CD4-positive, alpha-beta memory T cell (primary cell): ENCODE measurements at places on chromosomes 12 and 14.

DNA sequence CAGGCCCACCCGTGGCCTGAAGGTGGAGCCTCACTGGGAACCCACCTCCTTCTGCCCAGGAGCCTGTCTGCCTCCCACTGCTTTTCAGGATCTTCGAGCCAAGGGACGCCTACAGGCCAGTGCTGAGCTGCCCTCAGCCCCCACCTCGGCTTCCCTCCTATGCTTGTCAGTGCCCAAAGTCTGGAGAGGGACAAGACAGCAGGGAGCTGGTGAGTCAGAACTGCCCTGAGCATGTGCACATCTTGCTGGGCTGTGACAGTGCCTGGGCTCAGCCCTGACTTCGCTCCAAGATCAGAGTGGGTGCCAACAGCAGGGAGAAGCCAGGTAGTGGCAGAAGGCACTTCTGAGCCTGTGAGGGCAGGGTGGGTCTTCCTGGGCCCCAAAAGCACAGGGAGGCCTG is 286.8 kb downstream of the AEBP2 start:
- H3K4me1 ChIP-seq, result no peaks in the 10 kb centered on the region
- H3K27me3 ChIP-seq, result no peaks in the 10 kb centered on the region
- no peak for DNase-seq
- no peak overlapping the region for H3K4me3 ChIP-seq
- H3K36me3 ChIP-seq, result no peaks in the 10 kb centered on the region
- H3K27ac ChIP-seq, result no peak overlapping the region

- DNase-seq, result peak; percentile 13
- H3K4me1 ChIP-seq, result peaks cover 13% of the 10 kb centered on the region
- H3K27me3 ChIP-seq, result no peaks in the 10 kb centered on the region
- peak overlapping the region; percentile 23 for H3K4me3 ChIP-seq
- no peak overlapping the region for H3K27ac ChIP-seq
Measured at GRCh38 chr12:26298785-26299621, 103.6 kb downstream of the SSPN start.

- H3K27me3 ChIP-seq, result no peaks in the 10 kb centered on the region
- DNase-seq, result no peak
- no peak overlapping the region for H3K27ac ChIP-seq
- H3K36me3 ChIP-seq, result no peaks in the 10 kb centered on the region
Measured at GRCh38 chr14:65784574-65784973, 372.0 kb downstream of the FUT8 start.

DNA sequence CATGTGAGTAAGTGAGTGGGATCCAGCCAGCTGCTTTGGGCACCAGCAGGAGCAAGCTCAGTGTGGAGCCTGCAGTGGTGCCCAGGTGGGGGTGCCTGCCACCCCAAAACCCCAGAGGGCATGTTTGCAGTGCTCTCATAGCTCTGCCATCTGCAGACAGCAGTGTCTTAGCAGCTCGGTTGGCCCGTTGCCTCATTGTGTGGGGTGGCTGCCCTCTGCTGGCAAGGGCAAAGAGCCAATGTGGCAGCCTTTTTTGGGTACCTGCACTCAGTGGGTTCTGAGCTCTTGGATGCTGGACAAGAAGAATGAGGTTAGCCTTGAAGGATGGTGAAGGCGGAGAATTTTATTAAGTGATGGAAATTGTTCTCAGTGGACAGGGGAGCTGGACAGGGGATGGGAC is 52.3 kb downstream of the NEUROD4 start:
- no peak overlapping the region for H3K27ac ChIP-seq
- H3K27me3 ChIP-seq, result peaks cover 1% of the 10 kb centered on the region
- no peaks in the 10 kb centered on the region for H3K4me1 ChIP-seq

DNA sequence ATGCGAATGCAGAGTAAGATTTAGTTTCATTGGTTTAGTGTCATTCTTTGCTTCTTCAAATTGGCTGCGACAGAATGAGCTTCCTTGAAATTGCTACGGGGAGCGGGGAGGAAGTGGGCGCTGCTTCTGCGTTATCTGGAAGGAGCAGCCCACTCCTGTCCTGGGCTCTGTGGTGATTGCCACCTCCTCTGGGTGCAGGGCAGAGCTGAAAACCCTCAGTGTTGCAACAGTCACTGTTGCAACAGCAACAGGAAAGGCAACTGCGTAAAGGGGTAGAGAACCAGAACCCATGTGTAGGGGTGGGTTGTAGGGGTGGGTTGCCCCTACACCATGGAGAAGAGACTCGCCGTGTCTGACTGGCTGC is 57.7 kb downstream of the MAX start:
- no peaks in the 10 kb centered on the region for H3K4me1 ChIP-seq
- peaks cover 27% of the 10 kb centered on the region for H3K36me3 ChIP-seq
- H3K27me3 ChIP-seq, result no peaks in the 10 kb centered on the region
- no peak for DNase-seq
- no peak overlapping the region for H3K27ac ChIP-seq

- H3K27ac ChIP-seq, result no peak overlapping the region
- H3K27me3 ChIP-seq, result no peaks in the 10 kb centered on the region
- no peaks in the 10 kb centered on the region for H3K36me3 ChIP-seq
- H3K4me1 ChIP-seq, result no peaks in the 10 kb centered on the region
- H3K4me3 ChIP-seq, result no peak overlapping the region
Measured at GRCh38 chr12:110059651-110060000, 11.3 kb upstream of the C12orf76 start.

GRCh38 chr12:84643993-84644392 is 268.6 kb downstream of the SLC6A15 start:
- H3K27ac ChIP-seq, result no peak overlapping the region
- no peak for DNase-seq
- no peaks in the 10 kb centered on the region for H3K4me1 ChIP-seq
- no peak overlapping the region for H3K4me3 ChIP-seq
- H3K27me3 ChIP-seq, result no peaks in the 10 kb centered on the region

GRCh38 chr14:81023095-81023710 is 67.8 kb downstream of the TSHR start:
- no peak overlapping the region for H3K27ac ChIP-seq
- no peaks in the 10 kb centered on the region for H3K27me3 ChIP-seq
- DNase-seq, result no peak
- H3K4me3 ChIP-seq, result no peak overlapping the region
- H3K36me3 ChIP-seq, result no peaks in the 10 kb centered on the region

DNA sequence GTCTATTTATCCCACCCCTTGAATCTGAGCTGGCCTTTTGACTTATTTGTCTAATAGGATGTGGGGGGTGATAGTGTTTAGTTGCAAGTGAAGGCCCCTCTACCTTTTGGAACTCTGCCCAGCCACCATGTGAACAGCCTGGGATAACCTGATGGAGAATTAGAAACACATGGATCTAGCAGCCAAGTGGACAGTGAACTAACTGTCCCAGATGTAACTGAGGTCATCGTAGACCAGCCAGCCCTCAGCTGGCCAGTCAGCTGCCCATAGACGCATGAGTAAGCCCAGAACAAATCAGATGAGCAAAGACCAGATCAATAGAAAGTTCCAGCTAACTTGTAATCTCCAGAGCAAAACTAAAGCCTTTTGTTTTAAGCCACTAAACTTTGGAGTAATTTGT is 19.0 kb downstream of the KLRB1 start:
- H3K27ac ChIP-seq, result no peak overlapping the region
- no peak for DNase-seq
- H3K4me1 ChIP-seq, result no peaks in the 10 kb centered on the region
- no peak overlapping the region for H3K4me3 ChIP-seq
- no peaks in the 10 kb centered on the region for H3K36me3 ChIP-seq

- H3K27ac ChIP-seq, result no peak overlapping the region
- no peaks in the 10 kb centered on the region for H3K36me3 ChIP-seq
- no peak for DNase-seq
- H3K4me3 ChIP-seq, result no peak overlapping the region
- no peaks in the 10 kb centered on the region for H3K4me1 ChIP-seq
Measured at GRCh38 chr12:40474630-40475029, 217.6 kb upstream of the CNTN1 start.

DNA sequence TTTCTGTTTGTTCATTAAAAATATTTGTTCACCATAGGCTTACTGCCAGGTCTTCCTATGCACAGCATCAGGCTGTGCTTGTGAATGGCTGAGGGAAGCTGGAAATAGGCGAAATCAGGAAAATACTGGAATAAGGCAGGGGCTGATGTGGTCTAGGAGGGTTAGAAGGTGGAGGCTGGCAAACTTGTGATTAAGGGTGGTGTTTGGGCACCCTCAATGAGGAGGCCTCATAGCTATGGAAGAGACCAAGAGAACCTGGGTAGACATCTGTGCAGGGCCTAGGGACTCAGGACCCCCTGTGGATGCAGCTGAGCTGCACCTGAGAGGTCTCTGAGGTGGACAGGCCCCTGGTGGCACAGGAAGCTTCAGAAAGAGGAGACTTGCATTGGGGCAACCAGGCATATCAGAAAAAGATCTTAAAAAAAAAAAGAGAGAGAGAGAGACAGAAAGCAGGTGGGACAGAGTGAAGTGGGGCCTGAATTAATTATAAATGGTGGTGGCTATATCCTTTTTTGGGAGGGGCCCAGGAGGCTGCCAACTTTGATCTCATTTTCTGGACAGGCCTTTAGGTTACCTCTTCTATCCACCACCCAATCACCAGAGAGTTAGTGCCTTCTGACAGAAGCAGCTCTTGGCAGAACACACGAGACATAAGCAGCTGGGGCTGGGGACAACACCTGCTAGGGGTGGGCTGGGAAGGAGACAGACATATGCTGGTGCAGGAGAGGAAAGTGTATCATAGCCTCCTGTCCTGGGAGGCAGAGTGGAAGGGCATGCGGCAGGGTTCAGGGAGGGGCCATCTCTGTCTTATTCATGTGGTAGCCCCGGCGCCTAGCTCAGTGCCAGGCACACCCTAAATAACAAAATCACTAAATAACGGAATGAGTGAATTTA is 46.7 kb upstream of the ATP23 start:
- peaks cover 63% of the 10 kb centered on the region for H3K4me1 ChIP-seq
- H3K4me3 ChIP-seq, result no peak overlapping the region
- H3K27ac ChIP-seq, result peak overlapping the region; percentile 82
- no peaks in the 10 kb centered on the region for H3K27me3 ChIP-seq

DNA sequence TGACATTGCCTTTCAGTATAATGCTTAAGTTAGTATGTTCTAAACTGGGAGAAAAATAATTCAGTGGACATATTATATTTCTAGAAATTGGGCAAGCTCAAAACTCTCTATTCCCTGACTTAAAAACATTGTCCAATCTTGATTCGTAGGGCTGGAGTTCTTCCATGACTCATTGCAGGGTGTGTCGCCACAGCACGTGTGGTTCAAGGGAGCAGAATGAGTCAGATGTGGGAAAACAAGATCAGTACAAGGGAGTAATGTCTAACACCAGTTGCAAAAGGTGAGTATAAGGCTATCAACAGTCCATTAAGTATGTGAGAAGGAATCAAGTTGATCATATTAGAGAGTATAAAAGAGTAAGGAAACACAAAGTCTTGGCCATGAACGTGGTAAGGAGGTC is 887.0 kb downstream of the TMTC2 start:
- no peak overlapping the region for H3K4me3 ChIP-seq
- H3K27me3 ChIP-seq, result no peaks in the 10 kb centered on the region
- no peak overlapping the region for H3K27ac ChIP-seq

DNA sequence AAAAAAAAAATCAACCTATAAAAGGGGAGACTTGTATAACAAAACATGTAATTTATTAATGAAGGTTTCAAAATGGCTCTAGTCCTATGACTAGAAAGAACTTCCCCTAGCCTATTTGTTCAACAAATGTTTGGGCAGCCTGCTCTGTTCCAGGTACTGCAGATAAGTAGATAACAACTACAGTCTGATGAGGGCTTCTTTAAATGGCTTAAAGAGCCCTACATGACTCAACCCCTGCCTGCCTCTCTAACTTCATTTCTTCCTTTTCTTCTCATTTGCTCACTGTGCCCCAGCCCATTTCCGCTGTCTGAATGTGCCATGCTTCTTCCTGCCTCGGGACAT is 21.5 kb downstream of the ALDH6A1 start:
- no peaks in the 10 kb centered on the region for H3K27me3 ChIP-seq
- no peak overlapping the region for H3K27ac ChIP-seq
- no peak overlapping the region for H3K4me3 ChIP-seq
- no peak for DNase-seq

GRCh38 chr14:70886421-70887206 is 20.6 kb upstream of the PCNX1 start:
- H3K27ac ChIP-seq, result peak overlapping the region; percentile 55
- H3K27me3 ChIP-seq, result no peaks in the 10 kb centered on the region
- peak; percentile 60 for DNase-seq
- no peaks in the 10 kb centered on the region for H3K36me3 ChIP-seq

DNA sequence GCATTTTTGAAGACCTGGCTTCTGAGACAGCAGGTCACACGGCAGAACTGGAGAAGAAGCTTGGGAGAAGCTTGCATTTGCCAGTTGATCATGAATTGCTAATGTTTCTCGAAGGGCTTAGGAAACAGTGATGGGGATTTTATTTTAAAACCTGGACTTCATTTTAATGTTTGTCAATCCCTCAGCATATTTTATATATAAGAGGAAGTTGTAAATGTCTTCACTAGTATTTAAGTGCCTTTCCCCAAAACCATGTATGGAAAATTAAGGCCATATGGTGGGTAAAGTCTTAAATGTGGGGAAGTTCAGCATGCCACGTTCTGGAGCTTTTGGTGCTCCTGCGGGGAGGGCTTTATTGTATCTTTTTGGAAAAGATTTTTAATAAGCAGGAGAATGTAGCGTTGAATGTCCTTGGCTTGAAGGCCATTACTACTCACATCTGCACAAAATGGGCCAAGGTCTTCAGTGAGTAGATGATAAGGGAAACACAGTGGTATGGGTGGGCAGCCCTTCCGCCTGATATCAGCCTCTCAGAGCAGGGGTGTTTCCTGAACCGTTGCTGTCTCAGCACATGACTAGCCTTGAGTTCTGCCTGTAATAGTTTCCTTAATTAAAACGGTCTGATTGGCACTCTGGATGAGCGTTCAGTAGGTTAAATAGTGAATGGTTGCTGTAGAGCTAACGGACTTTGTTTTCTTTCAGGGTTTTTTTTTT is 511.4 kb downstream of the PCNX1 start:
- H3K27me3 ChIP-seq, result no peaks in the 10 kb centered on the region
- H3K36me3 ChIP-seq, result no peaks in the 10 kb centered on the region
- no peaks in the 10 kb centered on the region for H3K4me1 ChIP-seq
- H3K27ac ChIP-seq, result no peak overlapping the region
- DNase-seq, result no peak

- H3K27ac ChIP-seq, result peak overlapping the region; percentile 90
- no peaks in the 10 kb centered on the region for H3K27me3 ChIP-seq
- DNase-seq, result peak; percentile 62
- H3K4me3 ChIP-seq, result peak overlapping the region; percentile 25
Measured at GRCh38 chr12:14367040-14367661, 1.7 kb downstream of the ATF7IP start.

GRCh38 chr12:20469756-20470155 is 101.4 kb downstream of the PDE3A start:
- H3K4me3 ChIP-seq, result no peak overlapping the region
- no peaks in the 10 kb centered on the region for H3K4me1 ChIP-seq
- no peak overlapping the region for H3K27ac ChIP-seq
- no peaks in the 10 kb centered on the region for H3K36me3 ChIP-seq
- H3K27me3 ChIP-seq, result no peaks in the 10 kb centered on the region

DNA sequence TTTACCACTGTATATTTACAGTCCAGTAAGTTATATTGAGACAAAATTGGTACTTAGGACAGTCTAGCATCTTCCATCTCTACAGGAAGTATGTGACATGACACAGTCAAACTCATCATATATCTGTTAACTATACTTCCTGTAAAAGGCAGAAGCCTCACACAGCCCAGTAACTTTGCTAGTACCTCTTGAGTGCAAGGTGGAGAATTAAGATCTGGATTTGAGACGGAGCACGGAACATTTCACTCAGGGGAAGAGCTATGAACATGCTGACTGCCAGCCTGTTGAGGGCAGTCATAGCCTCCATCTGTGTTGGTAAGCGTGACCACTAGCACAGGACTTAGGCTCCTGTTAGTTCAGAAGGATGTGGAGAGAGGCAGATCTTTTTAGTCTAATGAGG is 333.7 kb upstream of the OR4E1 start:
- no peak overlapping the region for H3K4me3 ChIP-seq
- H3K4me1 ChIP-seq, result peaks cover 20% of the 10 kb centered on the region
- H3K36me3 ChIP-seq, result no peaks in the 10 kb centered on the region
- H3K27me3 ChIP-seq, result no peaks in the 10 kb centered on the region
- DNase-seq, result no peak
